ENCODE measurements at places on chromosomes 1 and 21.

GRCh38 chr1:34127006-34128000, 37.7 kb downstream of the CSMD2 start:
- no peak for DNase-seq

DNA sequence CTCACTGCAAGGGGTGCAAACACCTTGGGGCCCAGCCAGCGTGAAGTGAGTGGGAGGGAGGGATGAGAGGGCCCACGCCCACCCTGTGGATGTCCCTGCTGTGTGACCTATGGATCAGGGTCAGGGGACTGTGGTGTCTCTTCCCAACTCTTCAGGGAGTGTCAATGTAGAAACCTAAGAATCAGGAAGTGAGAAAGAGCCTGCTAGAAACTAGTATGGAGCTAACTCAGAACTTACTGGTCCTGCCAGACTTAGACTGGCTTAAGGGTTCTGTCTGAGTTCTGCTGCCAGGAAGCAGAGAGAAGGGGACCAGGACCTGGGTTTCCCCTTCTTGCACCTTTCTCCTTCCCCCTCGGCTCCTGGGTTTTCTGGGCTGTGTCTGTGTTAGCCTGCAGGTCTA, 1.8 kb upstream of the IL10 start:
- no peak for DNase-seq

GRCh38 chr1:41315146-41315822, 46.0 kb upstream of the FOXO6 start:
- DNase-seq: no peak

- no peak for DNase-seq
Observed at GRCh38 chr1:166166329-166166697, 488 bp downstream of the FAM78B start.

DNA sequence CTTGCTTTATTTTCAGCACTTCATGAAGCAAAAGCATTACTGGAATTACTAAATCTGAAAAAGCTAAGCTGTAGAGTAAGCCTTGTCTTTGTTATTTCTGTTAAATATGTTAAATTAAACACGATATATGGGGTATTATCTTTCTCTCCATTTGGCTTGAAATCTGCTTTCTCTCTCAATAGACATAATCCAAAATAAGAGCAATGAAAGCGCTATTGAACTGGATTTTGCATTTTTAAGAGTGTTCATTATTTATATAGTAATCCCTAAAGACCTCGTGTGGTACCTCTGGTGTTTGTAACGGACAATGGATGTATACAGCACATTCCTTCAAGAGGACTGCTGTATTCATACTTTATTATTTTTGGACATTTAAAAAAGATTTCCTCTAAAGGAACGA, 91.5 kb upstream of the KCNE2 start:
- no peak for DNase-seq

DNA sequence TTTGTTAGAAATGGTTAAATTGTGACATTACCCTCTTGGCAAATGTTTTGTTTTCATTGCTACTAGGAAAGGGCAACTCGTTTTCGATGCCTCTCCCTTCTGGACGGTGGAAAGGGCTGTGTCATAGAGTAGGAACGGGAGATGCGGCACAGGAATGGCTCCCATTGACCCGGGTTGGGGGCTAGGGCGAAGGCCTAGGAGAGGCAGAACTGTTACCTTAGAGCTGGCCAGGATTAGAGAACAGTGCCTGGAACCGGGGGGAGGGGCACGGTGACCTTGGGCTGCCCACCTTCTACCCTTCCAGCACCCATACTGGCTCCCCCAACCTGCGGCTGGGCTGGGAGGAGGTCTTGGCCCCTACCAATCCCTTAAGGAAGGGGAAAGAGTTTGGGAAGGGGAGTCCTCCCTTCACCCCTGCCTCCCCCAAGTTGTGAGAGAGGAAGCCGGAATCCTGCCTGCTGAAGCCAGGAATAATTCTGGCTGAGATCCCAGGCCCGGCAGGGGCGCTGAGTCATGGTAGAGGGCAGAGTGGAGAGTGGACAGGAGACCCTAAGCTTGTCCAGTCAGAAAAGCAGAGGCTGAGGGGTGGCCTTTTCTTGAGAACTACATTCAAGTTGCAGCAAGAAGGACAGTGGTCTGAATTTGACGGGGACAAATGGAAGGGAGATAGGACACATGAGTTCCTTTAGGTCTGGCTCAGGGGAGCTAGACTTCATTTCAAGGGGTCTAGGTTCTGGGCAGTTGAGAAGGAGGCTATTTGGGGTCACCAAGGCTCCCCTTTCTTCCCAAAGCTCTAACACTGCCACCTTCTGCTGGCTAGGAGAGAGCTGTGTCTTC, 8.2 kb downstream of the LMNA start:
- no peak for DNase-seq

GRCh38 chr21:45552696-45553391, 10.6 kb upstream of the SLC19A1 start:
- DNase-seq: no peak

DNA sequence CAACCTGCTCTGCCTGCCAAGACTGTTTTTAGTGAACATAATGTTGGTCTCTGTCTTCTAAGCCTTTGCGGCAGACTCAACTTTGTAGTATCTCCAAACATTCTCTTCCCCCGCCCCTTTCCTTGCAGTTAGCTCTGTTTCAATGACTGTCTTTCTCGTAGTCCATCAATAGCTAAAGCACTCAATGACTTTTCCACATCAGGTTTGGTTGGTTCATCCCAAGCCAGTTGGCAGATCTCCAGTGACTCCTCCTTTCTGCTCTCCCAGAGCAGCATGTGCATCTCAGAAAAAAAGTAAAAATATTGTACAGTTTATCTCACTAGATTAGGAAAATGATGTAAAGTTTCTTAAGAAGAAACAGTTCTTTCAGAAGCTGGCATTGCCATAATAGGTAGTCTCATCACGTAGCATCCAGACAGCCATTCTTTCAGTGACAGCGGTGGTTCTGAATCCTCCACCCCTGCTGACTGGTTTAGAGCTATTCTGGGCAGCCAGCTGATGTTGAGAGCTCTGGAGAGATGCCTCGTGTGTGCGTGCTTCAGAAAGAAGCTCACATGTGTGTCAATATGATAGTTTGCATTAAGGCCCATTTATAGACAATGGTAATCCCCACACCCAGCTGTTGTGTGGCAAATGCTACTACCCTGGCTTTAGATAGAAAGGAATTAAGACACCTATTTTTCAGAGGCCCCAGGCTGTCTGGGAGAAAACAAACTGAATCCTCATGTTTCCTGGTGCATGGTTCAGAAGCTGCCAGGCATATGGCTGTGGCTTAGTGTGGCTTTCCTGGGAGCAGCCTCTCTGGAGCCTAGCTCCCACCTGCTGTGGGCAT, 53.2 kb downstream of the CNN3 start:
- no peak for DNase-seq

DNA sequence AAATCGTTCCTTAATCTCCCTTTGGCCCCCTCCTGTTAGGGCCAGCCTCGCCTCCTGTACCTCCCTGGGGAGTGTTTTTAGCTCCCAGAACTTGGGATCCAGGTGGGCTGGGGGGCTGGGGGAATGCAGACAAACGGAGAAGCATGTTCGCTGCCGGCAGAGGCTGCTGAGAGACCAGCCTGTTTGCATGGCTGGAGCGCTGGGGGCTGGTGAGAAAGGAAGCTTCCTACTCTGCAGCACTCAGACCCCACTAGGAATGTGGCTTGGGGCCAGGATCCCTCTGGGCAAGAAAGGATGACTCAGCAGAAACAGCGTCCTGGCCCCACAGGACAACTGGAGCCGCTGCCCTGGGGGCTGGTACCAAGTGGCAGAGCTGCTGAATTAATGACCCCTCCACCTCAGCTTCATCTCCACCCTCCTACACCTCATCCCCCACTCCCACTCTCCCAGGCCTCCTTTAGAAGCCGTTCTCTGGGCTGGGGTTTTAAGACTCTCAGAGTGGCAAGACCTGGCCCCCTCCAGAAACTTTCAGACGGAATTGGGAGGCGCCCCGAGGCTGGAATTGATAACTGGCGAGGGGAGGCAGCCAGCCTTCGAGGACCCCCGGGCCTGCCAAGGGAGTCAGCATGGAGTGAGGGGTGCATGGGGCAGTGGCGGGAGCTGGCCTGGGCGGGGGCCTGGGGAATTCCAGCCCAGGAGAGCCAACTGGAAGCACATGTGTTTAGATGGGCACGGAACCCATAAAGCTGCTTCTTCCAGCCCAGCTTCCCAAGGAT, 28.5 kb upstream of the EPS8L3 start:
- DNase-seq: no peak

DNA sequence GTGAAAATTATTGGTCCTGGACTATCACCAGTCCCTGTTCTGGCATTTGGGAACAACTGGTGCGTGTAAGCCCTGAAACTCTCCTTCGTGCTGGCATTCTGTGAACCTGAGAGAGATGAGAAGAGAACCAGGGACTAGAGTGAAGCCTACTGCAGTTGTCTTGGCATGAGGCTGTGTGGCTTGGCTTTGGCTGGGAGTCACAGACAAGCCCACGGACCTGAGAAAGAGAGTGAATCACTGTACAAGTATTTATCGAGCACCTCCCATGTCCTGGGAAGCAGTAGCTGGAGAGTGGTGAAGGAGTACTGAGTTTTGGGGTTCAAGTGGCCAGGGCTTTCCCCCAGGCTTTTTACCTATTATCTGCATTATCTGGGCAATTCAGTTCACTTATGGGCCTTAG, 63.3 kb downstream of the FGGY start:
- DNase-seq: no peak

GRCh38 chr1:25616987-25617624, 515 bp downstream of the MAN1C1 start:
- DNase-seq: no peak

DNA sequence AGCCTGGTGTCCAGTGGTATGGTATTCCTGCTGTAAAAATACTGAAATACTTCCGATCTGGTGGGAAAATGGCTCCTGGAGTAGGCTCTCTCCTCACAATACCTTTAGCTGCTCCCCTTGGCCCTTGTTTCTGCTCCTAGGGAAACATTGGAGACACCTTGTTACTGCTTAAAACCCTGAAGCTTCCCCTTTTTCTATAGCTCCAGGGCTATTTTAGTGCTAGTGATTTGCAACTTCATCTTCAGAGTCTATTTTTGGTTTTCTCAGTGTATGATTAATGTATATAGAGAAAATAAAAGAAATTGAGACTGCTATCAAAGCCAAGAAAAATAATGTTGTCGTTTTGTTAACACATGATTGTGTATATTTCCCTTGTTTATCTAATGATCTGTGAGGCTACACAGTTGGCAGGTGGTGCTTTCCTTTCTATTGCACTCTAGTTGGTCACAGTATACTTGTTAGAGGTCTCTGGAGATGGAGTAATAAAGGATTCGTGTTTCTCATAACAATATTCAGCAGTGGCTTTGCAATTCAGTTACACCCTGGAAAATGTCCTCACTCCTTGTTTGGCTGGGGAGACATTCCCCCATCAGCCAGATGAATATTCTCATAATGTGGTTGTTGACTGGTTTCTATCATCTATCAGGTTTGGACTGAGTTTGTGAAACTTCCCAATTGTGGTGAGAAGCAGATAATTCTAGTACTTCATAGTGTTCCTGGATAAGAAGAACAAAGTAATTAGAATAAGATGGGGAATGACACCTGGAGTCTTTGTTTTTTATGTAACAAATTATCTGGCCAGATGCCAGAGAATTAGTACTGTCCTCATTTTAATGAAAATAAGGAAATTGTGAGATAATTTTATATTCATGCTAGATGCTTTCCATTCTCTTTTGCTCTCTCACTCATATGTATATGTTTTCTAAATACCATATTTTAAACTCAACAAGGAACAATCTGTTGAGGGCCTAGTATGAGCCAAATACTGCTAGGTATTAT, 44.8 kb upstream of the CACYBP start:
- no peak for DNase-seq

- DNase-seq: no peak
Observed at GRCh38 chr21:45974073-45975019, 7.2 kb upstream of the COL6A1 start.

GRCh38 chr21:25370311-25370744, 237.0 kb downstream of the MRPL39 start:
- DNase-seq: no peak

DNA sequence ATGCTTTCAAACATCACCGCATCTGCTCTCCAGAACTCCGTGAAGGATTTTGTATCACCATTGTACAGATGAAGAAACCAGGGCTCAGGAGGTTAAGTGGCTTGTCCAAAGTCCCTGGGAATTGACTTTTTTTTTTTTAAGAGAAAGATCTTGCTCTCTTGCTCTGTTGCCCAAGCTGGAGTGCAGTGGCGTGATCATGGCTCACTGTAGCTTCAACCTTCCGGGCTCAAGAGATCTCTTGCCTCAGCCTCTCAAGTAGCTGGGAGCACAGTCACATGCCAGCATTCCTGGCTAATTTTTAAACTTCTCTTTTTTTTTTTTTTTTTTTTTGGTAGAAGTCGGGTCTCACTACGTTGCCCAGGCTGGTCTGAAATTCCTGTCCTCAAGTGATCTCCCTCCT, 6.9 kb upstream of the TAS1R2 start:
- DNase-seq: no peak
